ENCODE measurements at places on chromosomes 12 and 14.
A peak's percentile ranks its signal among the peaks of the same experiment; 100 is the strongest.

DNA sequence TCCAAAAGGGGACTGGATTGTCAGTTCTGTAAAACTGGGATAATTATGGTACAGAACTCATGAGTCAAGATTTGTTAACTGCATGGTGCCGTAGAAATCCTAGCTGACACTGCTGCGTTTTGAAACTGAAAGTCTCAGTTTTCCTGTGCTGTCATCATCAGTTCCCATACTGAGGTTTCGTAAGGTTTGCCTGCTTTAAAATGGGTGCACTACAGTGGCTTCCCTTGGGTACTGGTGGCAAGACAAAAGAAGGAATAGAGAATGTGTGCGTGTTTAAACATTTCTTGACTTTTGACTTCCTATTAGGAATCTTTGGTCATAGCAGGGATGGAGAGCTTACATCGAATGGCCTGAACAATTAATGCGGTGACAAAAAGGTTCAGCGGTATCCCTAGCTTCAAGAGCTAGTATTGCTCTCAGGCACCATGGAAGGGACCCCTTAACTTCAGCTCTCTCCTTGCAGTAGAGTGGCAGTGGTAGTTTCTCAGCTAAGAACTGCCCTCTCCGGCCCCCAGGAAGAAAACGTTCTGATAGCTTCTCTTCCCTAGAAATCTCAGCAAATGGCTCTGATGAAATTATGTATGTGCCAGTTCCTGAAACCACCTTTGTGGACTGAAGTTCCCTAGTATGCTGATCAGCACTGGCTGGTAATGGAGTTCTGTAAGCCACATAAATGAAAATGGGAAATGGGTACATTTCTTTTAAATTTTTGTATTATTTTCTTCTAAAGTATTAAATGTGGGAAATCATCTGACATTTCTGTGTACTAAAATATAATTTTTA is 28.9 kb downstream of the ANO6 start:
- no peak for DNase-seq

GRCh38 chr12:122021822-122022392 is at the start of gene BCL7A:
BCL7A (plus strand) TSS chr12:122021884; CDS start chr12:122022092, 208 bp downstream.
- DNase-seq, result peak; percentile 85

GRCh38 chr12:33587784-33588712 is 148.4 kb upstream of the SYT10 start:
- DNase-seq, result no peak

- no peak for DNase-seq
Measured at GRCh38 chr14:40652089-40652691, 954.5 kb upstream of the LRFN5 start.

GRCh38 chr14:90870950-90871604 is 54.8 kb upstream of the TTC7B start:
- DNase-seq, result no peak

- DNase-seq, result no peak
Measured at GRCh38 chr14:26808407-26808806, 210.6 kb upstream of the NOVA1 start.

GRCh38 chr14:49920935-49921334 is 28.1 kb downstream of the ARF6 start:
- no peak for DNase-seq

- no peak for DNase-seq
Measured at GRCh38 chr12:92068459-92068858, 77.2 kb downstream of the BTG1 start.

DNA sequence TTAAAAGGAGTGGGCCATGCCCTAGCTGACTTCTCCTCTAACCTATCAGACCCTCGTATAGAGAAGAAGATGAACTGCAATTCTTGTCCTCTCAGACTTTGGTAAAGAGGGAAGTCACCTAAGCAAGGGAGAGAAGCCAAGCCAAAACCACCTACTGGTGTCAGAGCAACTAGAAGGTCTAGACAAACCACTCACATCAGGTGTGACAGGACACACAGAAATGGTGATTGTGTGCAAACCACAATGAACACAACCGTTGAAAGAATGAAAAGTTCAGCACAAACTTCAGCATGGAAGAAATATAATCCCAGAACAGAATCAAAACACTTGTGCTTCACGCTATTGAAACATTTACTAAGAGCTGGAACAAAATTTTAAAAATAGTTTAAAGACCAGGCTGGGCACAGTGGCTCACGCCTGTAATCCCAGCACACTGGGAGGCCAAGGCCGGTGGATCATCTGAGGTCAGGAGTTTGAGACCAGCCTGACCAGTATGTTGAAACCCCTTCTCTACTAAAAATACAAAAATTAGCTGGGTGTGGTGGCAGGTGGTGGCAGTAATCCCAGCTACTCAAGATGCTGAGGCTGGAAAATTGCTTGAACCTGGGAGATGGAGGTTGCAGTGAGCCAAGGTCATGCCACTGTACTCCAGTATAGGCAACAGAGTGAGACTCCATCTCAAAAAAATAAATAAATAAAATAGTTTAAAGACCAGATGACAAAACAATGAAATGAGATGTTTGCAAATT is 56.2 kb upstream of the NTF3 start:
- no peak for DNase-seq

GRCh38 chr14:75338398-75338797 is 59.8 kb downstream of the FOS start:
- DNase-seq, result no peak

GRCh38 chr12:13452955-13453570 is 256.5 kb downstream of the EMP1 start:
- DNase-seq, result peak; percentile 1

DNA sequence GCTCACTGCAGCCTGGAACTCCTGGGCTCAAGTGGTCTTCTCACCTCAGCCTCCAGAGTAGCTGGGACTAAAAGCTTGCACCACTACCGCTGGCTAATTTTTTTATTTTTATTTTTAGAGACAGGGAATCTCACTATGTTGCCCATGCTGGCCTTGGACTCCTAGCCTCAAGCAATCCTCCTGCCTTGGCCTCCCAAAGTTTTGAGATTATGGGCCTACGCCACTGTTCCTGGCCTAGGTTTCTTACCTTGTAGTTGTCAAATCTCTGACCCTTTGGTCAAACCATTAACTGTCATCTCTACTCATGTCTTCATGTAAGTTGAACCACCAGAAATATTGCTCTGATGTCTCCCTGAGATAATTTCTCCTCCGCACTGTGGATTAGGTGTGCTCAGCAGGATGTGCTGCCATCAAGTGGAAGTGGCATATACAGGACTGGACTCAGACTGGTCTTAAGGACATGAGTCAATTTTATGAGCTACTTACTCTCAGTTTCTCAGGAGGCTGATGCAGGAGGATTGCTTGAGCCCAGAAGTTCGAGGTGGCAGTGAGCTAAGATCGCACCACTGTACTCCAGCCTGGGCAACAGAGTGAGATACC is 28.5 kb downstream of the ACTR6 start:
- no peak for DNase-seq

GRCh38 chr12:40058721-40059190 is 47.1 kb downstream of the SLC2A13 start:
- DNase-seq, result no peak

DNA sequence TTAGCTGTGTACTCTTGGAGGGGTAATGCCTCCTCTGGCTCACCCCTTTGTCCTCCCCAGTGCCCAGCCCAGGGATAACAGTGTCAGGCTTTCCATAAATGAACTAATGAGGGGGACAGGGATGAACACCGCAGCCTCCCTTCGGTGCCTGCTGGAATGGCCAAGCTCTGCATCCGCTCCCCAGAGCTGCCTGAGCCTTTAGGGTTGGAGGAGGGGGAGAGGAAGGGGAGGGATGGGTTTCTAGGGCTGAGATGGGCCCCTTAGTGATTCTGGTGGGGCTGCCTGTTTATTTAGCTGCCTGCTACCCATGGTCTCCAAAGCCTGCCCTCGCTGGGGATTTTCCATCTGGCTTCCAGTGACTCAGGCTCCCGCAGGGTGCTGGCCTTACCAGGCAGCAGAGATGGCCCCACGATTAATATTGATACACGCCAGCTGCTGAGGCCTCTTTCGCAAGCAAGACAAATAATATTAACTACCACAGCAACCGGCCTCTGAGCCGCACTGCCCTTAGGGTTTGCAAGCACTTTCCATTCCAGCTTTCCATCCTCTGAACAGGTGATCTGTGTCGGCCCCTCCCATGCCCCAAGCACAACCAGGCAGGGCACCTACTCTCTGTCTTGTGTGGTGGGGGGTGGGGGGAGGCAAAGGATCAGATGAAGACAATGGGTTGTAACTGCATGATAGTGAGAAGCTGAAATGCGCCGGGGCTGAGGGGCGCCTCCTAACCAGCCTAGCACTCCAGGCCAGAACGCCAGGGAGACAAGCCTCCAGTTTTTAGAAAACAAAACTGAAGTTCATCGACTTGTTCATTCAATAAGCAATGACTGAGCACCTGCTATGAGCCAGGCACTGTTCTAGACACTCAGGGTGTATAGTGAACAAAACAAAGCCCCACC is 56.7 kb downstream of the C14orf132 start:
- DNase-seq, result no peak

DNA sequence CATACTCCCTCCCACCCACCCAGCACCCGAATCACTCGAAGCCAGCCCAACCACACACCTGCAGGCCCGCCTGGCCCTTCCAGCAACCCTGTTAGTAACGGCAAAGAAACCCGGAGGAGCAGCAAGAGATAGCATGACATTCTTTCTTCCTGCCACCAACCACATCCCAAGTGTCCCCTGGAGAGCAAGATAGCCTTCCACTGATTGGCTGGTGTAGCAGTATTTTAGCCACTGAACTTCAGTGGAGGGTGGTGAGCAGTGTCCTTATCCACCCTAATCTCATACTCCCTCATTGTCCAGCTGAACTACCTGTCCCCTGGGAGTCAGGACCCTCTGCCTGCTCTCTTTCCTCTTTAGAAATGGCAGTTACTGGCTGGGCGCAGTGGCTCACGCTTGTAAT is 769 bp upstream of the SLC39A5 start:
- no peak for DNase-seq

DNA sequence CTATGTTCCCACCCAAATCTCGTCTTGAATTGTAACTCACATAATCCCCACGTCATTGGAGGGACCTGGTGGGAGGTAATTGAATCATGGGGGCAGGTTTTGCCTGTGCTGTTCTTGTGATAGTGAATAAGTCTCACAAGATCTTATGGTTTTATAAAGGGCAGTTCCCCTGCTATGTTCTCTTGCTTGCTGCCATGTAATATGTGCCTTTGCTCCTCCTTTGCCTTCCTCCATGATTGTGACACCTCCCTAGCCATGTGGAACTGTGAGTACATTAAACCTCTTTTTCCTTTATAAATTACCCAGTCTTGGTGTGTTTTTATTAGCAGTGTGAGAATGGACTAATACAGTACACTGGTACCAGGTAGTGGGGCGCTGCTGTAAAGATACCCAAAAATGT is 177.6 kb upstream of the SYT10 start:
- no peak for DNase-seq

DNA sequence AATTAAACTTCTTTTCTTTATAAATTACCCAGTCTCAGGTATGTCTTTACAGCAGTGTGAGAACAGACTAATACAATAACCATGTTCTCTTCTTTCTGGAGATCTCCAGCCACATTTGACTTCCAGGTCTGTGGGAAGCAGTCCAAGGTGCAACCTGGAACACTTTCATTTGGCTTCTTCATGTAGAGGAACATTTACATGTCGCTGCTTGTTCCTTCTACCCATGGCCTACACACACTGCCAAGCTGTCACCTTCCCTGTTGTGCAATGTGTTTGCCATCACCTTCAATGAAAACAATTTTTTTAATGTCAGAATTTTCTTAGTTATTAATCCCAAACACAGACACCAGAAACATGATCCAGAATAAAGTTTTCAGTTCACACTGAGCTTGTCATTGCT is 104.7 kb downstream of the PRKCH start:
- no peak for DNase-seq

GRCh38 chr14:54329082-54329695 is 67.6 kb upstream of the CDKN3 start:
- DNase-seq, result peak; percentile 28

Measured in frontal cortex (tissue), 4 donors.